Stimulated activated CD4-positive, alpha-beta T cell treated with anti-CD3 and anti-CD28 coated beads, Interleukin-1b, Interleukin-23, amount 100 ng/mL, for 24 hours (primary cell): ENCODE measurements at places on chromosomes 16 and 17.

DNA sequence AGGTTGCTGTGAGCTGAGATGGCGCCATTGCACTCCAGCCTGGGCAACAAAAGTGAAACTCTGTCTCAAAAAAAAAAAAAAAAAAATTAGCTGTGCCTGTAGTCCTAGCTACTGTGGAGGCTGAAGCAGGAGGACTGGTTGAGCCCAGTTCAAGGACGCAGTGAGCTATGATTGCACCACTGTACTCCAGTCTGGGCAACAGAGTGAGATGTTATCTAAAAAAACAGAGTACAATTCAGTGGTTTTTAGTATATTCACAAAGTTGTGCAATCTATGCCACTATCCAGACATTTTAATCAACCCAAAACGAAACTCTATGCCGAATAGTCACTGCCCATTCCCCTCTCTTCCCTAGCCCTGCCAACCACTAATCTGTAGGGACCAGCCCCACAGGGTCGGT is 25.1 kb downstream of the C16orf54 start:
- no peak for DNase-seq

GRCh38 chr17:27520491-27521185 is 64.4 kb downstream of the KSR1 start:
- DNase-seq, result no peak

GRCh38 chr17:40475234-40475908 is 26.1 kb downstream of the TNS4 start:
- DNase-seq, result no peak

GRCh38 chr16:72501739-72502593 is 330.0 kb upstream of the PMFBP1 start:
- peak; percentile 8 for DNase-seq

GRCh38 chr17:50205111-50205962 is 3.9 kb upstream of the COL1A1 start:
- no peak for DNase-seq

DNA sequence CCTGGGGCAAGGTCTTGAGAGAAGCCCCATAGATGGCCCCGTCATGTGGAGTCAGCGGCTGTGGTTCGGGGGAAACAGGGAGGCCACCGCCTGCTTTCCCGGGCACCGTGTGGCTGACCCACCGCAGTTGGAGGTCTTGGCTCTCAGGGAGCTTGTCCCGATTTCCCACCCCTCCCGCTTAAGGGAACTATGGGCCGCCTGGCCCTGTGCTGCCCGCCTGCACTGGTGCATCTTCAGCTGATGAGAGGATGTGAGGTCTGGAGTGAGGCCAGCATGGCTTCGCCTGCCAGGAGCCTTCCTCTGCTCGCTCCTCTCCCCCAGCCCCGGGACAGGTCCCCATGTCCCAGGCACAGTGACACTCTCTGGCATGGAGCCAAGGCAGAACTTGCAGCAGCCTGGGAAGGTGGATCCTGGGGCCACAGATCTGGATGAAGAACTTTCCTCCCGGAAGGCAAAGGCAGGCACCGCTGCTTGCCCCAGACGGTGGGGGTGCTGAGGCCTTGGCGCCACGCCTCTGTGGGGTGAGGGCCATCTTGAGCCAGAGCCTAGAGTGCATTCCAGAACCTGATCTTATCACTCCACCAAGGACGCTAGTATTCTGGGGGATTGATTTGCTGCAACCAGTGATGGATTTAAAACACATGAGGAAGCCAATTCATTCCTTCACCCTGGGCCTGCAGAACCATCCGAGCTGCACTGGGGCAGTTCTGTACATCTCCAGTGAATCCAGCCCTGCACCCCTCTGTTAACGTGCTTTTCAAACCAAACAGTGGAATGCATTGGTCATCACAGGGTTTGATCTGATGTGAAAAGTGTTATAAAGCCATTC is 178.6 kb upstream of the TNRC6C start:
- DNase-seq, result no peak

DNA sequence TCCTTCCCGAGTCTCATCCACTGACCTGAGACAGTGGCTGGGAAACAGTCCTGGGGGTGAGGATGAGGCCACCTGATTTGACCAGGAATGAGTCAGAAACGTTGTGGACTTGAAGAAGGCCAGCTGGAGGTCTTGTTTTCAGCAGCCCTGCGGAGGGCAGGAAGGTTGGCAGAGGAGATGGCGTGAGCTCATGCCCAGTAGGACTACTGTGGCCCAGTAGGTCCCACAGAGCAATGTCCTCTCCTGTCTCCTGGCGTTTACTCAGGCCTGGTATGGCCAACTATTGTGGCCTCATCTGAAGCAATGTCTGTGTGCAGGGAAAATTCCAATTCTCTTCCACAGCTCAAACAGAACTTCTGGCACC is 84.1 kb upstream of the DNAJA2 start:
- no peak for DNase-seq

- no peak for DNase-seq
Observed at GRCh38 chr16:4285167-4285566, 12.3 kb upstream of the TFAP4 start.

GRCh38 chr17:40108970-40109824 is 8.8 kb upstream of the NR1D1 start:
- no peak for DNase-seq

- DNase-seq, result no peak
Observed at GRCh38 chr16:87836844-87837581, 32.3 kb downstream of the SLC7A5 start.

GRCh38 chr16:35344012-35344762 is 1884.8 kb downstream of the TP53TG3F start:
- DNase-seq, result no peak

GRCh38 chr17:30952638-30953393 is 18.0 kb upstream of the RNF135 start:
- DNase-seq, result no peak
